ENCODE measurements at places on chromosomes 2 and 18.

- no peak for DNase-seq
Measured at GRCh38 chr2:59047373-59047995, 806.4 kb upstream of the FANCL start.

- DNase-seq = no peak
Measured at GRCh38 chr2:89821455-89821945, 1130.0 kb downstream of the RPIA start.

GRCh38 chr2:235678712-235679111, 184.9 kb downstream of the AGAP1 start:
- no peak for DNase-seq

GRCh38 chr2:25368660-25369059, 26.9 kb upstream of the DNMT3A start:
- DNase-seq = no peak

DNA sequence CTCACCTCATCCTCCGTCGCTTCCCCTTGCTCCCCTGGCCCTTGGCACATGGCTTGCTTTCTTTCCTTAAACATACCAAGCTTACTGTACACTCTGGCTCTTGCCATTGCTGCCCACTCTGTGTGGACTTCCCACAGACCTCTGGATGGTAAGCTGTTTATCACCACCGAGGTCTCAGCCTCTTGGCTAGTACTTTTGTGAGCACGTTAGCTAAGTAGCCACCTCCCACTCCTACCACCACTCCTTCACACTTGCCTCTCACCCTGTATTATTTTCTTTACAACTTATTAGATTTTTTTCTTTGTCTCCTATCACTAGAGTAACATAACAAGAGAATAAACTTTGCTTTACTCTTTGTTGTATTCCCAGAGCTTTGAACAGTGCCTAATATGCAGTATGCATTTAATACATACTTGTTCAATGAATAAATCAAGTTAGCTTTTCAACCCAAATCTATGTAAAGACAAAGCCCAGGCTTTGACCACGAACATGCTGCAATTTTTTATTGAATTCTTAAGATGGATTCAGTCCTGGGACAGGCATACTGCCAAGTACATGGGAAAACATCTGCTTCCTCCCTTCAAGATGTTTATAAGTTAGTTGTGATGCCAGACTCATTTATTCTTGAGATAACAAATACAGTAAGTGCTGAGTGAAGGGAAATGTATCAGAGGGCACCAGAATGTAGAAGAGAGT, 25.0 kb upstream of the MSGN1 start:
- no peak for DNase-seq

All from CD4-positive, alpha-beta T cell treated with Interleukin-6 at 100 ng/mL for 8 hours (primary cell).